H9 (cell line): ENCODE measurements at places on chromosomes 5 and 9. TPM values are rescaled to one million over a fixed set of nuclear protein-coding genes. Genes with fewer than 3 reads are reported as not detected.

The SOHLH1 gene
- not detected in 2 replicates for total RNA-seq

The DNAJC18 gene
- total RNA-seq: 25.4 and 26.5 TPM in 2 replicates

The CRB2 gene
- 2.9 and 3.6 TPM in 2 replicates for total RNA-seq

DNA sequence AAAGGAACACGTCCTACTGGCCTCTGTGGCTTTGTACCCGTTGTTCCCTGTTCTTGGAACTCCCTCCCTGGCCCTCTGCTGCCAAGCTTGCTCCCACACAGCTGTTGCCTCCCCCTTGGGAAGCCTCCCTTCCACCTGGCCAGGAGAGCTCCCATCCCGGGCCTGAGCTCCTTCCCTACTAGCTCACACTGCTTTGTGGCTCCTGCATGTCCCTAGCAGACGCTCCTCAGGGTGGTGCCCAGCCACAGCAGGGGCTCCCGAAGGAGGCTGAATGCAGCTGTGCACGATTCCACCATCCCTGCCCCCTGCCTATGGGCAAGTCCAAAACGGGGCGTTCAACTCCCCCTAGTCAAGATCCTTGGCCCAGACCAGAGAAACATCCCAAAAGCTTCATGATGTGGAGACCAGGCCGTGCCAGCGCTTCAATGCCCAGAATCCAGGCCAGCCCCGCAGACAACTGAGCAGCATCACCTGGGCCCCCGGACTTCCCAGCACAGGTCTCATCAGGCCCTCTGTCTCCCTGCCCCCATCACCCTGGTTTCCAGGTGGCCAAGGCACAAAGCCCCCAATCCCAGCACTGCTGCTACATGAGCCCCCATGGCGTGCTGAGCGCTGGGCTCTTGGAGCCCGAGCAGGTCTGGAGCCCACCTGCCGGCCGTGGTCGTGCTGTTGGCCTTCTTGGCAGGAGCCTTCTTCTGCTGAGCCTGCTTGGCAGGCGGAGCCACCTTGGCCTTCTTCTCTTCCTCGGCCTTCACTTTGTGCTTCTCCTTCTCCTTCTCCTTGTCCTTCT, 14.3 kb downstream of the BRD3OS start:
- DNase-seq: no peak

- DNase-seq: no peak
These were observed 76.4 kb downstream of the HAPLN1 start for GRCh38 chr5:83644301-83644700.

DNA sequence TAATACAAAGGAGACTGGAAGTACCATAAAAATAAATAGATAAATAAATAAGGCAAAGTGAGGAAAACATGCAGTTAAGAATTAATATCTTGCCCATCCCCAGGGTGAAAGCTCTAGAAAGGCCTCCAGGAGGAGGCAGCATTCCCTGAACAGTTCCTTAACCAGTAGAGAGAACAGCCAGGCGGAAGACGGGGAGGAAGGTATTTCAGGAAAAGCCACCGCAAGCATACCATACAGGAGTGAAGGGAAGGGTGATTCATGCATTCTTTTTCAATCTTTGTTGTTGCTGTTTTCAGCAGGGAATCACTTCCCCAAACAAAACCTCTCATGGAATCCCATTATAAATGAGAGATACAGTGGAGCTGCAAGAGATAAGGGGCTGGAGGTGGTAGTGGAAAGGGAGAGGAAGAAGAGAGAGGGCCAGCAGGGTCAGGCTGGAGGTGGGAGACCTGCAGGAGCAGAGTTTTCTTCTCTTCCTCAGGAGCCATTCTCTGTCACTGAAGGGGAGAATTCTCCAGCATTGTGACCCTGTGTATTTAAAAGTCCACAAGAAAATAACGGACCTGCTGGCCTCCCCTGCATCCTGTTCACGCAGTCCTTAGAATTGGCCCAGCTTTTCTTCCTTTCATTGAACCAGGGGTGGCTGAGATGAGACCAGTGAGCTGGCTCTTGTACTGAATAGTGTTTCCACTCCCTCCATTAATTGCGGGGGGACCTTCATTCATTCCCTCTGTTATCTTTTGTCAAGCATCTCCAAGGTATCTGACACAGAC, 255.9 kb downstream of the FAM114A2 start:
- peak; percentile 58 for DNase-seq

DNA sequence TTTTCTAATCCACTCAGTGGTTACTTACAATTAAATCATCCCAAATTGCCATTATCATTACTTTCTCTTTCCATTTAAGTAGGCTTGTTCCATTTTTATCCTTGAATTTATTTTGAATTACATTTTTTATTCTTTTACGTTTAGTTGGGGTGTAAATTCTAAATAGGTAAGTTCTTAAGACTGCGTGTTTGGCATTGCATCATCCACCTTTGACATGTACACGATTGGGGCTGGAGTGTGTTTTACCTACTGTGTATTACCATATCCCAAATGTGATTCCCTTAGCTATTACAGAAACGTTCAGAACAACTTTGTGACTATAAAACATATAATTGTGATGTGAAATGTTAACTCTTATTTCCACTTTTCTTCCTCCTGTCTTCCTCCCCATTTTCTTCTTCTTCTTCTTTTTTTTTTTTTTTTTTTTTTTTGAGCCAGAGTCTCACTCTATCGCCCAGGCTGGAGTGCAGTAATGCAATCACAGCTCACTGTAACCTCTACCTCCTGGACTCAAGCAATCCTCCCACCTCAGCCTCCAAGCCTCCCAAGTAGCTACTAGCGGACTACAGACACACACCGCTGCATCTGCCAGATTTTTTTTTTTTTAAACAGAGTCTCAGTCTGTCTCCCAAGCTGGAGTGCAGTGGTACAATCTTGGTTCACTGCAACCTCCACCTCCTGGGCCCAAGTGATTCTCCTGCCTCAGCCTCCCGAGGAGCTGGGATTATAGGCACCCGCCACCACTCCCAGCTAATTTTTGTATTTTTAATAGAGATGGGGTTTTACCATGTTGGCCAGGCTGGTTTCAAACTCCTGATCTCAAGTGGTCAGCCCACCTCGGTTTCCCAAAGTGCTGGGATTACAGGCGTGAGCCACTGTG, 16.7 kb downstream of the MARVELD2 start:
- no peak for DNase-seq

DNA sequence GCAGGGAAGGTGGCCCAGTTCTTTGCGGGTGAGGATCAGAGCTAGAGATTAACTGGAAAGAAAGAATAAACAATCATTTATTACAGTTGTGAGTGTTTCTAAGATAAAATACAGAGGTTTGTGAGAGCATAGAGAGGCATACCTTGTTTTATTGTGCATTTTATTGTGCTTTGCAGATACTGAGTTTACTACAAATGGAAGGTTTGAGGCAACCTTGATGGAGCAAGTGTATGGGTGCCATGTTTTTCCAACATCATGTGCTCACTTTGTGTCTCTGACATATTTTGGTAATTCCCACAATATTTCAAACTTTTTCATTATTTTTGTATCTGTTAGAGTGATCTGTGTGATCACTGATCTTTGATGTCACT, 715 bp upstream of the C5orf34 start:
- DNase-seq: no peak

DNA sequence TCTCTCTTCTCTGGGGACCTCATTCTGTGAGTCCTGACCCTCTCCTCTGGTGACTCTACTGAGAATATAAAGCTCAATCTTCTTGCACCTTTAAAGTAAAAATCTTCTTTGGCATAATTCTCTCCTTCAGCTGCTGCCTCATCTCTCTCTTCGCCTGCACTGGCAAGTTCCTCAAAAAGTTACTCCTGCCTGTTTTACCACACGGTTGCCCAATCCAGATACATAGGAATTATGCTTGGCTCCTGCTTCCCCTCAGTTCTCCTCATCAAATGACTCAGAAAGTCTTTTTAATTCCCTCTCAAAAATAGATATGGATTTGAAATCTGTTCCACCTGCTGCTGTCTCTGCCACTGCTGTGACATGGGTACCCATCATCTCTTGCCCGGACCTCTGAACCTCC, 14.4 kb upstream of the HRCT1 start:
- DNase-seq: no peak

GRCh38 chr5:96783326-96783725, 24.4 kb downstream of the ERAP1 start:
- no peak for DNase-seq

DNA sequence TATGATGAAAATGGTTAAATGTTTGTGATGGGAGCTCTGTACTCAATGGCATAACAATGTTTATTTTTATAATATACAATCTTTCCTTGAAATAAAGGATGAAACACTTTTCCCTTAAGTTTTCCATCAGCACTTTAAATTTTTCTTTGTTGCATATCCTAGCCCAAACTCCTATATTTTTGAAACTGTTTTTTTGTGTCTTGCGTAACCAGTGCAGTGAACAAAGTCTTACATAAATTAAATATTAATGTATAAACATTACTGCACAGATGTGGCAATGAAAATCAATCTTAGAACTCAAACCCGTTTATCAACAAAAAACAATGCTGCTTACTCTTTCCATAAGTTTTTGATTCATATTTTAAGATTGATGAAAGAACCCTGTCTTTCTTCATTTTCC, 34.1 kb upstream of the IL31RA start:
- no peak for DNase-seq

DNA sequence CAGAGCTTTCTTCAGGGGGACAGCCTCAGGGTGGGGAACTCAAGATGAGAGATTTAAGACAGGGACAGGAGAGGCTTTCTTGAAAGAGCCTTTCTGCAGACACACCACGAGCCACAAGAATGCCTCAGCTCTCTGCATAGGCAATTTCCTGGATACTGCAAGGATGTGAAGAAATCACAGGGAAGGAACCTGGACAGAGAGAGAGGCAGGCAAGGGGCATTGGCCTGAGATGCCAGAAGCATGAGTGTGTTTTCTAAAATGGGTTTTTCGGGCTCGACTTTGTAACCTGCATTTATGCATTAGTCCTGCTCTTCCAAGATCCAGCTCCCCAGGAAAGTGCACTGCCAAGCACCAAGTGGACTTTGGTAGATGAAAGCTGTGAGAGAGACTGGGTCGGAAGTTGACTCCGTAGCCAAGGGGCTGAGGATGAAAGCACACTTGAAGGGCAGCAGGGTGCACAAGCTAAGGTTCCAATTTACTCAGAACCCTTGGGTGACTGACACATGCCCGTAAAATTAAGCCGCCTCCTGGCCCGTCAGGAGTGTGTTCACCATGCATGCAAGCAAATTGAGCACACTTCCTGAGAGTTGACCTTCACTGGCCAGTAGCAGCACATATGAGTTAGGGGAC, 90.9 kb downstream of the CFAP90 start:
- DNase-seq: no peak

DNA sequence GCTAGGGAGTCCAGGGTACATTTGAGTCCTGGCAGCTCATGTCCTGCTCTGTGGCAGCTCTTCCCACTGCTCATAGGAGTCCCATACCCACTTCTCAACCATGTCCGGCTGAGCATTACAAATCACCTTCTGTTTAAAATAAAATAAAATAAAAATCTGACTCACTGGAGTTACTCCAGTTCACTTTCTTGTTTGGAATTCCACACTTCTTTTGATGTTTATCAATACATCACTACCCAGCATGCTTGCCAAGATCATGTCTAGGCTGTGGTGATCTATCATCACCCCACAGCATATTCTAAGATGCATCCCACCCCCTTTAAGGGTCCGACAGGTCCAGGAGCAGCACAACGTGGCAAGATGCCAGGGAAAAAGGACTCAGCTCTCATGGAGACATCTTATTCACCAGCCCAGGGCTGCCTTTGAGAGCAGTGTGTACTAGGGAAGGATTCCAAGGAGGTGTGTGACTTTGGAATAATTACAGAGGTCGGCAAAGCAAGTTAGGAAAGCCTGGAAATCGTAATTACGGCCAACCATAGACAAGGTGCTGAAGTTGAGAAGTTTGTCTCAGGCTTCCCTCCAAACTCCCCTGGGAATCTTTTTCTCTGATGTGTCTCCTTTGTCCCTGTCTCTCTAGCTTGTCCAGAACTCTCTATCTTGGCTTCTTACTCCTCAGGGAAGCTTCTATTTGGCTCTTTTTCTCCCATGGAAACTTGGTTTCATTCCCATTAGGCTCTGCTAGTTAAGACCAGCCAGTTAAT, 111.4 kb upstream of the SLC1A3 start:
- no peak for DNase-seq

DNA sequence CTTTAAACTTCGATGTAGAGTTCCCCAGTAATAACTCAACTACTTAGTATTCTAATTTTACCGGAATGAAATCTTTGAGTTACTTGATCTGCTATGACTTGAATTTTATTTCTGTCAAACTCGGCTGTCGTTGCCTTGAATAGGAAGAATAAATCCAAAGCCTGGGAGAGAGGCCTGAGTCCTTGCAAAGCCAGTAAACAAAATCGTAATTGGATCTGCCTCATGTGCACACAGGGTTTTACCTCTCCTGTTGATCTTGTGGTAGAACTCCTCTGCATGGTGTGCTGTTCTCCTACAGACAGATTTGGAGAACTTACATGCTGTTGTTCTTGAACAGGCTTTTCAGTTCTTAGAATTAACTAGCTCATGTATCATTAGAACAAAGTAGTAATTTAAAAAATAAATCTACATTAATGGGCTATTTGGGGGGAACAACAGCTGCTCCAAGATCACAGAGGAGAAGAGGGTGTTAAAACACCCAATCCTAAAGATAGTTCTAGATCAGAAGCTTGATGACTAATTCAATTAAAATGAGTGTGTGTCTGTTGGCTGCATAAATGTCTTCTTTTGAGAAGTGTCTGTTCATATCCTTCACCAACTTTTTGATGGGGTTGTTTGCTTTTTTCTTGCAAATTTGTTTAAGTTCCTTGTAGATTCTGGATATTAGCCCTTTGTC, 28.9 kb downstream of the HSPB3 start:
- DNase-seq: no peak
